Heart left ventricle (tissue), 16 donors: ENCODE measurements at places on chromosomes 5 and 9.

- no peak for DNase-seq
Measured at GRCh38 chr9:109109967-109110328, 9.8 kb downstream of the TMEM245 start.

DNA sequence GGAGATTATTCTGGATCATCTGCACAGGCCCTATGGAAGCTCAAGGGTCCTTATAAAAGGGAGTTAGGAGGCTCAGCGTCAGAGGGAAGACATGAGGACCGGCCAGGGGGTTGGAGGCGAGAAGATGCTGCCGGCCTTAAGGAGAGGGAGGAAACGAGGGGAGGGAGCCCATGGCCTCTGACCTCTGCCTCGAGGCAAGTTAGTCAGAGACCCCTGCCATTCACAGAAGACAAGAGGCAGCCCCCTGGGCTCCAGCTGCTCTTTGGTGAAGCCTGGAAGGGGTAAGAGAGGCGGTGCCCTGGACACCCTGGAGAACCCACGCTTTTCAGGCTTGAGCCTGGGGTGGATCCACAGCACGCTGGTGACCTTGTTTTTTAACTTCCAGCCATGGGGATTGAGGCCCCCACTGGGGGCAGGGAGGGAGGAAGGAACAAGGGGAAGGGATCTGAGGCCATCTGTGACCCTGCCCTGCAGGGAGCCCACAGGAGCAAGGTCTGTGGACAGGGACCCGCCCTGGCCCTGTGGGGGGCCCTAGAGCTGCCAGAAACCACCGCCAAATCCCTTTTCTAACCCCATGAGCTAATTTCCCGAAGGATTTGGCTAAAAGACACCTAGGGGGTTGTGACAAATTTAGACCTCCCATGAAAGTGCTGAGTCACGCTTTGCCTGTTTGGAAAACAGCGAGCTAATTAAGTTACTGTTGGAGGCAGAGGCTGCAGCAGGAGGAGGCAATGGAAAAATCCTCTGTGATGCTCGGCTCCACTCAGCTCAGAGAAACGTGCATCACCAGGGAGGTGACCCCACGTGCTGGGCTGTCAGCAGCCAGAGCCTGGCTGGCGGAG lies 49.7 kb downstream of the OLFM1 start:
- no peak for DNase-seq

DNA sequence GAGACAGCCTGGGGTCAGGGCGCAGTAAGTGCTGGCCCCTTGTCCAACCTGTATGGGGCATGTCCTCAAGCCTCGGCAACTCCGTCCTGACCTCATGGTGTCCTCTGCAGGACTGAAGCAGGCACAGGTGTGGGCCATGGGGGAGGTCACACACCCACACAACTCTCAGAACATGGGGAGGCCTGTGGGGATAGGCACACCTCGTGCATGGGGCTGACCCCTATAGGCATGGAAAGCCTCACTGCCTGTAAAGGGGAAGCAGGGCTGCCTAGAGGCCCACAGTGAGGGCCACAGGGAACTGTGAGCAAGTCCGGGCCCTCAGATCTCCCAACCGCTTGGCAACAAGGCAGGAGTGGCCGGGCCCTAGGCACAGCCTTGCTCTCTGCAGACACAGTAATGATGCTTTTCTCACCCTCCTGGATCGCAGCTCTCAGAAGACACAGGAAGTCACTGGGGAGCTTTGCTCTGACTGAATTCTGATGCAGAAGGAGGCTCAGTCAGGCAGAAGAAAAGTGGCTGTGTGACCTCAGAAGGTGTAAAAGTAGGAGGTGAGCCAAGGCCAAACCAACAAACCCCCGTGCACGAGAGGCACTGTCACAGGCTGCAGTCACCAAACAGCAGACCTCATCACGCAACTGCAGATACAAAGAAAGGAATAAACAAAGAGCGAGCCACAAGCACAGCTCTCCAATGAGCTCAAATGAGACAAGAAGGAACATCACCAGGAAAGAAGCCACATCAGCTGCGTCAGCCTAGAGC lies 5.4 kb downstream of the IPPK start:
- DNase-seq: no peak

DNA sequence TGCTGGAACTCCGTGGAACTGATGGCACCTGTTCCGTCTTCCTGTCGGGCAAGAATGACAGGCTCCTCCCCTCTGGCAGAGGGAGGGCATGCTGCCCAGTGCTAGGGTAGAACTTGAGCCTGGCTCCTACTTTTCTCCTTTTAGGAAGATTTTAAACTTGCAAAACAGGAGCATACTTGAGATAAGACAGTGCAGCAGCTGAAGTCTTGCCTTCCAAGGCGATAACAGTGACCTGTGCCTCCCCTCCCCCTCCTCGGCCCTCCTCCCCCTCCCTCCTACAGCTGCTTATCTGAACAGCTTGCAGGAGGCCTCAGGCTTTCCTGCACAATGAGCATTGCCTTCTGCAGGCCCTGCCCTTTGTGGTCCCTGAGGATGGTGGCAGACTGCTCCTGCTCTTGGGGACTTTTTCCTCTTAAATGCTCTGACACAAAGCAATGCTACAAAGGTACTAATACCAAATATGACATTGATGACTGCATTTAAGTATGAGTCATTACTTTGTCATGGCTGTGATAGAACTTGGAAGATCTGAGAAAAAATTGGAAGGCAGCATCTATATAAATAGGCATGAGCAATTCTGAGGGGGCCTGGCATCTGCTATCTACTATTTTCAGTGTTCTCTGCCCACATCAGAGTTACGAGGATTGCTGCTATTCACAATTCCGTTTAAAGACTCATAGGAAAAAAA lies 2.0 kb downstream of the GADD45G start:
- peak; percentile 50 for DNase-seq

DNA sequence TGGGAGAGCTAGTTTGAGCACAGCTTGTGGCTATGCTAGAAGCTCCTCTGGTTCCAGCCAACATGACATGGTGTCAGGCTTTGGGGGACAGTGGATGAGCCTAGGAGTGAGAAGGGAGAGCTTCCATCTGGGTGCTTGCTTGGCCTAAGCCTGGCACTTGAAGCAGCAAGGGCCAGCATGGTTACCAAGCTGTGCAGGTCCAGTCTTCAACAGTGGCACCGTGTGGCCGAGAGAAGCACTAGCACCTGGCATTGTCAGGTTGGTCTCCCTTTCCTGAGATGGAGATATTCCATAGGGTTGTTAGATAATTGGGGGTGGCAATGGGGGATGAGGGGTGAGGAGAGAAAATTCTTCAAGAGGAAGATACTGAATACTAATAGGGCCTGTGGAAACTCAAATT lies 261.9 kb downstream of the PBX3 start:
- no peak for DNase-seq

- no peak for DNase-seq
Measured at GRCh38 chr5:40560474-40561110, 119.1 kb upstream of the PTGER4 start.
